ENCODE measurements at places on chromosomes 11 and 22.

GRCh38 chr11:134512061-134512460 lies 100.0 kb upstream of the B3GAT1 start:
- DNase-seq = no peak

- no peak for DNase-seq
Measured at GRCh38 chr11:18780329-18780728, 11.3 kb downstream of the PTPN5 start.

DNA sequence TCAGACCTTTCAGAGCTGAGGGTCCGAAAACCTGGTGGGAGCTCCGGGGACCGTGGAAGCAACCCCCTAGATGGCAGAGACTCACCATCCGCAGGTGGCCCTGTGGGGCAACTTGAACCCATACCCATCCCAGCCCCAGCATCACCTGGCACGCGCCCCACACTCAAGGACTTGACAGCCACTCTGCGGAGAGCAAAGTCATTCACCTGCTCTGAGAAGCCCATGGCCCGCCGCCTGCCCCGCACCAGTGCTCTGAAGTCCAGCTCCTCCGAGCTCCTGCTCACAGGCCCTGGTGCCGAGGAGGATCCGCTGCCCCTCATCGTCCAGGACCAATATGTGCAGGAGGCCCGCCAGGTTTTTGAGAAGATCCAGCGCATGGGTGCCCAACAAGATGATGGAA lies 2.0 kb downstream of the ARHGEF17 start:
- DNase-seq = no peak

GRCh38 chr11:75527130-75527529 lies 1.4 kb upstream of the GDPD5 start:
- no peak for DNase-seq

Measured in stimulated activated naive CD4-positive, alpha-beta T cell treated with Interleukin-2 at 50 U/mL for 16 hours (primary cell).